SK-N-SH (cell line): ENCODE measurements at places on chromosomes 5 and 9.
A peak's percentile ranks its signal among the peaks of the same experiment; 100 is the strongest.

GRCh38 chr5:178370102-178370501, 137.5 kb upstream of the PHYKPL start:
- DNase-seq: no peak

GRCh38 chr5:143168171-143168741, 235.2 kb downstream of the NR3C1 start:
- DNase-seq: no peak

GRCh38 chr9:125966959-125967711, 220.0 kb downstream of the PBX3 start:
- DNase-seq: no peak

DNA sequence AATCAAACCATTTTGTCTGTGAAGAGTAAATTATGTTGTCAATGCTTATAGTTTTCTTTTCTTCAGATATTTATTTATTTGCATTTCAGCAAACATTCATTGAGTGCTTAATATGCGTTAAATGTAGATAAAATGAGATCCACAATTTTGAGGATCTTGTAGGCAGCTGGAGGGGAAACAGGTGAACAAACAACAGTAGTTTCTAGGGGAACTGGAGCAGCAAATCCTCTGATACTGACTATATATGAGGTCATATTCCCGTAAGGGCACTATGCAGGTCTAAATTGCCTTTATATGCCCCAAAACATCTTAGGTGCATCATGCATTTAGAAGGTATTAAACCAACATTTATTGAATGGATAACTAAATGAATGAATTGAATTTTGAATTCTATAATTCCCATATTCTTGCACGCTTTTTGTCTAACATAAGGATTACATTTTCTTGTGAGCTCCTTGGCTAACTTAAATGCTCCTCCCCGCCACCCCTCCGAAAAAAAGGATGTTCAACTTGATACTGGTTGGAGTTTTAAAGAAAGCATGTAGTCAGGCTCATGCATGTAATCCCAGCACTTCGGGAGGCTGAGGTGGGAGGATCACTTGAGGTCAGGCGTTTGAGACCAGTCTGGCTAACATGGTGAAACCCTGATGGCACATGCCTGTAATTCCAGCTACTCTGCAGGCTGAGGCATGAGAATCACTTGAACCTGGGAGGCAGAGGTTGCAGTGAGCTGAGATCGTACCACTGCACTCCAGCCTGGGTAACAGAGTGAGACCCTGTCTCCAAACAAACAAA, 299.8 kb downstream of the TMEM38B start:
- DNase-seq: no peak

- no peak for DNase-seq
Observed at GRCh38 chr9:90793729-90794128, 7.9 kb upstream of the SYK start.

- DNase-seq: no peak
Observed at GRCh38 chr5:176360894-176361436, 599 bp downstream of the KIAA1191 start.

DNA sequence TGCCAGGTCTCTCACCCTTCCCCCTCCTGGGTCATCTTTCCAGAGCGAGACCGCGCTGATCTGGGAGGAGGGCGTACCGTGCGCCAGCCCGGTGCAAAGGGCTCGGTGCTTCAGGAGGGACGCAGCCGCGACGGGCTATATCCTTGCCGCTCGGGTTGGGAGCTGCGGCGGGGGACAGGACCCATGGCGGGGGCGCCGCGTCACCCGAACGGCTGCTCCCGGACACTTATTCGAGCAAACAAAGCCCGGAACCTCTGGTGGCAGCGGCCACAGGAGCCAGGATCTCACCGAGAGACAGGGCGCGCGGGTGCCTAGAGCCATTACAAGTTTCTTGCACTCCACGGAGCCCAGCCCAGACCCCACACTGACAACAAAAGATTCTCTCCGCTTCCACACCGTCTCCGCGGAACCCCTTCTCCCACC, 1.3 kb downstream of the SEMA6A start:
- peak; percentile 64 for DNase-seq

- no peak for DNase-seq
Observed at GRCh38 chr5:36689225-36689624, 82.8 kb downstream of the SLC1A3 start.

DNA sequence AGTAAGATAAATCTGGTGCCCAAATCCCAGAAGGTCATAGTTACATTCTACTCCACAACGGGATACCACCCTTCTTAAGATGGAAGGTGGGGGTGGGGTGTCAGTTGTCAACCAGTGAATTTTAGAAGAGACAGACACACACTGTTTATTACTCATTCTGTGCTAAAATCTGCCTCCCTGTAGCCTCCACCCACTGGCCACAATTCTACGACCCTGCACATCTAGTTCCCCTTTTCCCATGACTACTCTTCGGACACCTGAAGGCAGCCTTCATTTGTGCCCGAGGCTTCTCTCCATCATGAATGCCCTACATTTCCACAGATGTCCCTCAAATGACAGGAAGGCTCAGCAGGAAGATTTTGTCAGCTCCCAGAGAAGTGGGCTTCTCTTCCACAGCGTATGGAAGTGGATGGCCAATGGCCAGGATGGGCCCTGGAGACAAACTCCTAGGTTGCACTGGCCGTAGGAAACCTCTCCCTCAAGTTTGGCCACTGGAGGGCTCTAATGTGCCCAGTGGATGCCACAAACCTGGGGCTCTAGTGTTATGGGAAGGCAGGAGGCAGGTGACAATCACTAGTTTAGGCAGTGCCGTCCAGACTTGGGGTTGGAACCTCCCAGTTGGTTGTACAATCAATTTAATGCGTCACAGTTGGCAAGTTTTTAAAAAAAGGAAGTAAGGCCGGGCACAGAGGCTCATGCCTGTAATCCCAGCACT, 46.6 kb downstream of the PTPN3 start:
- DNase-seq: no peak

DNA sequence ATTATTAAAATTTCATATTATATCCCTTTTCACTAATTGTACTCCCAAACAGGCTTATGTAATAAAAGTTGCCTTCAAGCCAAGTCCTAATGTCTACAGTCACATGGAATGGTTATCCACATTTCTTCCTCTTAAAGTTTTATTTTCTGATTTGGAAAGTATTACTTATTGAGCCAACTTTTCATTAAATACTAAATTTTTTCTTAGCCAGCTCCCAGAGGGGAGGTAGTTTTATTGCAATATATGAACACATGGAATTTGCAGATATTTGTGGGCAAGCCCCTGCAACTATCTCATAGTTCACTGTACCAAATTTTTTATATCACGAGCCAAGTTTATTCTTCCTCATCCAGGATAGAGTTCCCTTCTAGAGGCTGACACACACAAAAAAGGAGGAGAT, 332.8 kb upstream of the PTGER4 start:
- DNase-seq: no peak

GRCh38 chr5:37836592-37837413, 3.0 kb downstream of the GDNF start:
- DNase-seq: peak; percentile 45

GRCh38 chr5:74231697-74232096, 408.8 kb downstream of the ENC1 start:
- DNase-seq: no peak

DNA sequence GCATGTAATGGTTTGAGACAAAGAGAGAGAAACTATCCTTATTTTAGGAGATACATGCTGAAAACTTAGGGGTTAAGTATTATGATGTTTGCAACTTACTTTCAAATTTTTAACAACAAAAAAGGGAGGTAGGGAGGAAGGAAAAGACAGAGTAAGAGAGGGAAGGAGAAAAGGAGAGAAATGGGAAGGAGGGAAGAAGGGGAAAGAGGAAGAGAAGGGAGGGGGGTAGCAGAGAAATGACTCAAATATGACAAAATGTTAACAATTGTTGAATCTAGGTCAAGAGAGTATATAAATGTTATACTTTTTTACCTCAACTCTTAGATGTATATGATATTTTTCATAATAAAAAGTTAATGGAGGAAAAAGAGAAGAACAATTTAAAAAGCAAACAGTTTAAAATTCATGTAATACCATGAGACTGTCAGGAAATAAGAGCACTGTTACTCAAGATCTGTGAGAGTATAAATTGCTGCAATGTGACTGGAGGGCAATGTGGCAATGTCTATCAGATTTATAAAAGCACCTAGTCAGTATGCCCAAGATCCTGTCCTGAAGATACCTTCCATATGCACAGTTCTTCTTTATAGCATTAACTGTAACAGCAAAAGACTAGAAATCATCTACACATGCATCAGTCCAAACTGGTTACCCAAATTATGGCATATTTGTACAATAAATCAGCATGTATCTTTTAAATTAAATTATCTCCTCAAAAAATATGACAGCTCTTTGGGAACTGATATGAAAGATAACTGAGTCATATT, 16.3 kb downstream of the FBXW11 start:
- DNase-seq: no peak

DNA sequence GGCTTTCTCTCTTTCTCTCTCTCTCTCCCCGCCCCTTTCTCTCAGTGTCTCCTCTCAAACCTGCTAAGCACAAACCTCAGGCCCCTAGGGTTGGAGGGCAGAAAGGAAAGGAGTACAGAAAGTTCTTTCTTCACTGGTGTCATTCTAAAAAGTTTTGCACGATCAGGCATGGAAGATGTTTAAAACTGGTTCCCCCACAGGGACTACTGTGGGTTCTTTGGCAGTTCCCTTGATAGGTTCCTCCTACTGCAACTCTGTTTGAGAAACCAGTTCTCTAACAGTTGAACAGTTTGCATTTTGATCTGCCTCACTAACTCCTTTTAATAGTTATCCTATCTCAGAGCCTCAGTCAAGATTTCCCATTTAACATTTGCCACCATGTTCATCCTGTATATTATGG, 82.9 kb downstream of the CDO1 start:
- DNase-seq: no peak

DNA sequence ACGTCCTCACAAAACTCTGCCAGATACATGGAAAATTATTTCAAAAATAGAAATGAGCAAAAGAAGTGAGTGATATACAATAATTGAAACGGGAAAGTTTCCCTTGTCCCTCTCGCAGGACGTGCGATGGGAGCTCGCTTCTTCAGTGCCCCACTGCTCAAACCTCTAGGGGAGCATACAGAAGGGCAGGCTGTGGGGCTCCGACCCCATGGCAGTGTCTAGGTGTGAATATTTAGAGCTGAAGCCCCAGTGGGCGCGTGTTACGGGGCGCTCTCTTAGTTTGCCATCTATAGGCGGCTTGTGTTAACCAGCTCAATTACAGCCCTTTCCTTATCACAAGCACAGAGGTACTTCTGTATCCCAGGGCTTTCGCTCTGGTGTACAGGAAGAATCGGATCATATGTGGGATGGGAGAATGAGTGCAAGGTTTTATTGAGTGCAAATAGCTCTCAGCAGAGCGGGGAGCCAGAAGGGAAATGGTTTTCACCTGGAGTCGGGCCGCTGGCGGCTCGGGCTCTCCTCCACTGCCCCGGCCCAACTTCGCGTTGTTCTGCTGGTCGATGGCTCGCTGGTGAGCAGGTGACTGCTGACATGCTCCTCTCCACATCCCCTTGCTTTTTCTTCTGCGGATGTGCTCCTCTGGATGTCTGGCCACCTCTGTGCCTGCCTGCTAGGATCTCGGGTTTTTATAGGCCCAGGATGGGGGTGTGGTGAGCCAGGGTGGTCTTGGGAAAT, 334.0 kb upstream of the PTPRD start:
- DNase-seq: no peak

DNA sequence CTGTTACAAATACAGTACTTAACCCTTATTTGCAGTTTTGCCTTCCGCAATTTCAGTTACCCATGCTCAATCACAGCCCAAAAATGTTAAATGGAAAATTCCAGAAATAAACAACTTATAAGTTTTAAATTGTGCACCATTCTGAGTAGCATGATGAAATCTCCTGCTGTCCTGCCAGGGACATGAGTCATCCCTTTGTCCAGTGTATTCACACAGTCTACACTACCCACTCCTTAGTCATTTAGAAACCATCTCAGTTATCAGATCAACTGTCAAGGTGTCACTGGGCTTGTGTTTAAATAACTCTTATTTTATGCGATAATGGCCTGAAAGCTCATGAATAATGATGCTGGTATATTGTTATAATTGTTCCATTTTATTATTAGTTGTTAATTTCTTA, 95.8 kb downstream of the PLCXD3 start:
- no peak for DNase-seq

GRCh38 chr5:135600971-135601381, 22.2 kb upstream of the CXCL14 start:
- DNase-seq: no peak

DNA sequence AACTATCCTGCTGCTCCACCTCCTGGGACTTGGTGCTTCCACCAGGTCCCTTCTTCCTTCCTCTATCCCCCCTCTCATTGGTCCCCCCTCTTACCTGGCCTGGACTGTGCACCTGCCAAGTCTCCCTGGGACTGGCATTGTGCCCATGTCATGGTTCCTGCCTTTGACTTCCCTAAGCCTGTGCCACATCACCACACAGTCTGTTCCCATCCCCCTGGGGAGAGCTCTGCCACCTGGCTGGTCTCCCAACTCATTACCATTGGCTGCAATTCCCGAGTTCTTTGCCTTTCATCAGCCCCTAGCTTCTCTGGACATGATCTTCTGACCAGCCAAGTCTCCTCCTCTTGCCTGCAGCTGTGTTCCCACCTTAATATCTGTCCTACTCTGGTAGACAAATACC, 180.3 kb downstream of the SREK1 start:
- DNase-seq: no peak

DNA sequence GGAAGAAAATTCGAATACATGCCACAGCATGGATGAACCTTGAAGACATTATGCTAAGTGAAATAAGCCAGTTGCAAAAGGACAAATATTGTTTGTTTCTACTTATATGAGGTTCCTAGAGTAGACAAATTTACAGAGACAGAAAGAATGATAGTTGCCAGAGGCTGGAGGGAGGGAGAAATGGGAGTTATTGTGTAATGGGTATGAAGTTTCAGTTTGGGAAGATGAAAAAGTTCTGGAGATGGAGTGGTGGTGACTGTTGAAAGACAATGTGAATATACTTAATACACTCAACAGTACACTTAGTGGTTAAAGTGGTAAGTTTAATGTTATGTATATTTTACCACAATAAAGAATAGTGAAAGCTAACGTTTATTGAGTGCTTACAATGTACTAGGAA, 99.6 kb upstream of the SLC44A1 start:
- DNase-seq: no peak

DNA sequence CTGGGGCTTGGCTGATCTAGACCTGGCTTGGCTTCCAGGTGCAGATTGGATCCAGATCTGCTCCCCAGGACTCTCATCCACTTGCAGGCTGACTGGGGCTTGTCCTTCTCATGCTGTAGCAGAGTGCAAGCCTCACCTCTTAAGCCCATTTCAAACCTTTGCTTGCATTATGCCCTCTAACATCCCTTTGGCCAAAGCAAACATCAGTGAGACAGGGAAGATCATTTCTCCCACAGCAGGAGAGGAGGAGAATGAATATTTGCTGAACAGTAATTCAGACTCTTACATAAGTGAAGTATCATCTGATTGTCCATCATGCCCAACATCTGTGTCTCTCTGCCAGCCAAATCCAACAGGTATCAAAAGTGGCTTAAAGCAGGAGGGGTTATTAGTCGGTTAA, 194.9 kb downstream of the C9orf152 start:
- DNase-seq: no peak

DNA sequence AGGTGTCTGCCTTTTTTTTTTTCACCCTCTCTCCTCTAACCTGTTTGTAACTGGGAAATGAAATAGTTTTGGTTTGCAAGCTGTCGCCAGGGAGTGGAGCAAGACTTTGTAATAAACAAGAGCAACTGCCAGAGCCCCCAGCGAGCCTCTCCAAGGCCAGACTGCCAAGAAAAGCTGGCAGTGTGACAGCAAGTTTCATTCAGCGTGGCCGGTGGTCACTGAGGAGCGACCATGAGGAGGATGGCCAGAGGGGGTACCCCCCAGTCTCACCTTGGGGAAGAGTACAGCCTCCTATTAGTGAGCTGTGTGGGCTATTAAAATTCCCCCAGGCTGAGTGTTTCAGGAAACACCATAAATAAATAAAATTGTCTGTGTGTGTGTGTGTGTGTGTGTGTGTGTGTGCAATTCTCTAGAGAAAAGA, 49.9 kb downstream of the ZFAND5 start:
- no peak for DNase-seq
